ENCODE measurements at places on chromosomes 1 and 21.

DNA sequence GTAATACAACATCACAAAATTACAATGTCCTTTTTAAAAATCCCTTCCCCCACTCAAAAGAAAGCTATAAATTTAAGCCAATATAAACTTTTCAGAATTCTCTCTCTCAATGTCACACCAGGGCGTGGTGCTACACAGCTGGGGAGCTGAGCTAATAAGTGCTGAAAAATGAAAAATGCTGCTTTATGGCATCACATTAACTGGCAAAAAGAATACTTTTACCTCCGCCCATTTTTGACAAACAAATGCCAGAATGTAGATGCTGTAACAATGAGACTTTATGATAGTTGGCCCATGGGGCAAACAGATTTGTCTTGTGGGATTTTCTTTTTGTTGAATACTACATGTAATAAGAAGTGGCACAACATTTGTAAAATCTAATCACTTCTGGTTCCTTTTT lies 12.7 kb upstream of the LYPLAL1 start:
- DNase-seq, result no peak

DNA sequence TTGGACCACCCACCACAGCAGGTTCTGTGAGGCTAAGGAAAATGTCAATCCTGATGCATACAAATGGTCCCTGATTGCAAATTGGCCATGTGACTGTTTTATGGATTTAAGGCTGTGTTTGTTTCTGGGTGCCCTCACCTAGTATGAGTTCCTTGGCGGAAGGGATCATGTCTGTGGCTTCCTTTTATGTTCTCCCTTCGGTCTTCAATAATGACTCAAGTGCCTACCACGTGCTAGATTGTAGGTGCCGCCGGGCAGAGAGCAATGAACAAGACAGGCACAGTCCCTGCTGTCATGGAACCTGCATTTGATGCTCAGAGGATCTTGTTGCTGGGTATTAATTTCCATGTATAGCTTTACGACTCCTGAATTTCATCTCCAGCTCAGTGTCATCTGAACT lies 9.8 kb upstream of the VWA5B1 start:
- DNase-seq, result no peak

GRCh38 chr1:76510672-76511557 lies 356.4 kb upstream of the ST6GALNAC5 start:
- no peak for DNase-seq

GRCh38 chr1:53166912-53167311 lies 24.5 kb upstream of the SLC1A7 start:
- no peak for DNase-seq

- DNase-seq, result no peak
These were observed 24.6 kb upstream of the COL9A2 start for GRCh38 chr1:40341491-40342380.

DNA sequence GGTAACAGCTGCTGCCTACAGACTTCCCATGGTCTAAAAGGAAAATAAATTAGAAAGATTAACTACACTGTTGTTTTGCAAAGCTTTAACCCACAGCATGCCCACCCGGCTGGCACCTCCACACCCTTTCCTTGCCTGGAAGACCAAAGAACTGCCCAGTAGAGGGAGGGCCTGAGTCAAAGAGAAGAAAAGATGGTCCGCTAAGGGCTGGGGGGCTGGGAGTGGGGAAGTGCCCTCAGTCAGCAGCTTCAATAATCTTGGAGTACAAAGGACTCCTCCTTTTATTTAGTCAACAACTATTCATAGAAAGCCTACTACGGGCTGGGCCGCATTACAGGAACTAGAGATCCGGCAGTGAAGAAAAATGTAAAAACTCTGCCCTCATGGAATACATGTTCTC lies 40.6 kb downstream of the ERI3 start:
- DNase-seq, result no peak

All from mesothelial cell of epicardium (in vitro differentiated cells).